ENCODE measurements at places on chromosomes 2 and 18. TPM values are rescaled to one million over a fixed set of nuclear protein-coding genes. Genes with fewer than 3 reads are reported as not detected.

ONECUT2 gene
- 0.21 TPM for total RNA-seq

UGT1A10 gene
- total RNA-seq = not detected

POTEI gene
- not detected for total RNA-seq

HADHA gene
- 146 TPM for total RNA-seq

COL5A2 gene
- 73.8 TPM for total RNA-seq

PROM2 gene
- total RNA-seq = not detected

CFAP65 gene
- 0.32 TPM for total RNA-seq

NCKAP1 gene
- total RNA-seq = 101 TPM

SRD5A2 gene
- not detected for total RNA-seq

FKBP7 gene
- 11.7 TPM for total RNA-seq

ACMSD gene
- not detected for total RNA-seq

TSPYL6 gene
- total RNA-seq = not detected

ZNF513 gene
- total RNA-seq = 13.4 TPM

KRTCAP3 gene
- total RNA-seq = 1.1 TPM

PLGLB2 gene
- 0.16 TPM for total RNA-seq

HOXD10 gene
- 7.4 TPM for total RNA-seq

REG1A gene
- total RNA-seq = not detected

TGFA gene
- total RNA-seq = 8.7 TPM

PRKCE gene
- total RNA-seq = 9.3 TPM

LRP2 gene
- not detected for total RNA-seq

CNGA3 gene
- 0.06 TPM for total RNA-seq

CABYR gene
- 12.5 TPM for total RNA-seq

CPO gene
- not detected for total RNA-seq

TMEM18 gene
- total RNA-seq = 46.7 TPM

PID1 gene
- total RNA-seq = 3.3 TPM

SCYGR4 gene
- total RNA-seq = not detected

SPIRE1 gene
- 22.2 TPM for total RNA-seq

SLC4A5 gene
- 0.41 TPM for total RNA-seq

HOXD13 gene
- 0.15 TPM for total RNA-seq

SIX2 gene
- 0.27 TPM for total RNA-seq

CHRND gene
- total RNA-seq = not detected

Measured in A549 treated with RU486 at 1 μM for 4 hours (cell line).